Renal cortical epithelial cell (primary cell): ENCODE measurements at places on chromosomes 7 and 10.

DNA sequence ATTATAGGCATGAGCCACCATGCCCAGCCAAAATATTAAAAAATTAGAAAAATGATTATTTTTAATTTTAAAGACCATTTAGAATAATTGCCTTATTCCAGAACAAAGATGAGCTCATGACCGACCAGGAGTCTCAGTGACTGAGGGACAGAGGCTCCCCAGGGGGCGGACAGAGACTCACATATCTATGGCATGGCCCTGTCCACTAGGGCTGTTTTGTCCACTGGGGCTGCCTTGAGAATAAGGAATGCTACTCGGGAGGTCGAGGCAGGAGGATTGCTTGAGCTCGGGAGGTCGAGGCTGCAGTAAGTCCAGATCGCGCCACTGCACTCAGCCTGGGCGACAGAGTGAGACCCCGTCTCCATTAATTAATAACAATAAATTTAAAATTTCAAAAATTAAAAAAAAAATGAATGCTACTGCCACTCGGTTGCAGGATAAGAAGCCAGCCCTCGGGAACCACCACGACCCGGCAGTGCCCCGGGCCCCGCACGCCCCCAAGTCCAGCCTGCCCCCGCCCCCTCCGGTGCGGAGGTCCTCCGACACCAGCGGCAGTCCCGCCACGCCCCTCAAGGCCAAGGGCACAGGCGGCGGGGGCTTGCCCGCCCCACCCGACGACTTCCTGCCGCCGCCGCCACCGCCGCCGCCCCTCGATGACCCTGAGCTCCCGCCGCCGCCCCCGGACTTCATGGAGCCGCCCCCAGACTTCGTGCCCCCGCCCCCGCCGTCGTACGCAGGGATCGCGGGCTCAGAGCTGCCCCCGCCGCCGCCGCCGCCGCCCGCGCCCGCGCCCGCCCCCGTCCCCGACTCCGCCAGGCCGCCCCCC is 128.6 kb downstream of the APBB1IP start:
- no peak for DNase-seq

DNA sequence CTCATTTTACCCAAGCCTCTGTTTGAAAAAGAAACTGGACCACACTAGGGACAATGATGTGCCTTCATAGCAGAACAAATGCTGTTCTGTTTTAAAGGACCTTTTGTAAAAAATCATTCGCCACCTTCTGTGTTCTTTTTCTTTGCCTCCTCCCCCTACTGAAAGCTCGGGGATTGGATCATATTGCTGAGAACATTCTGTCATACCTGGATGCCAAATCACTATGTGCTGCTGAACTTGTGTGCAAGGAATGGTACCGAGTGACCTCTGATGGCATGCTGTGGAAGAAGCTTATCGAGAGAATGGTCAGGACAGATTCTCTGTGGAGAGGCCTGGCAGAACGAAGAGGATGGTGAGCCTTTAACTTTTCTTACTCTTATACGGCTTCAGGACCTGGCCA is 62.2 kb downstream of the POLL start:
- no peak for DNase-seq

- DNase-seq: no peak
These were observed 591.5 kb downstream of the AUTS2 start for GRCh38 chr7:70189776-70190175.

DNA sequence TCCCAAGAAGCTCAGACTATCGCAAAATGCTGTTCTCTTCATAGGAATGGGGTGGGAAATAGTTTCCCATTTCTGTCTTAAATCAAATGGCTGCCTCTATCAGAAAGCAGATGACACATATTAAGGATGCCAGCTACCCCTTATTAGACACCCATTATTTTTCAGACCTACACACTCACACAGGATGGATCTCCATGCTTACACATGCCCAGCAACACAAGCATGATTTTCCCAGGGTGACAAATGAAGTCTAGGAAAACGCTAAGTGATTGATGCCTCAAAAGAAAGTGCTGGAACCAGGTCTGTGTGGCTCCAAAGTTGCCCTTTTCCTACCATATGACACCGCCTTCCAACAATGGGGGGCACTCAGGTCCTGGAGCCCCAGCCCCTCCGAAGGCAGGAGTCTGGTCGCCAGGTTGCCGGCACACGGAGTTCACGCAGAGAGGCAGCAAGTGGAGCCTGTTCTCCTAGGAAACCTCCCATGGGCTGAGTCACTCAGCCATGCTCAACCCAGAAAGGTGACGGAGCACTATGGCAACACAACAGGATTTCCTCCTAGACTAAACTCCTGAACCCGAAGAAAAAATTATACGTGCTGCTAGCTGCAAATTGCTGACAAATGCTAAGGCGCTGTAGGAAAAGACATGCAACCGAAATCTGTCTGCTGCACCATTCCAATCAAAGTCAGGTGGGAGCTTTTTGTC is 19.8 kb downstream of the VOPP1 start:
- DNase-seq: peak; percentile 93

DNA sequence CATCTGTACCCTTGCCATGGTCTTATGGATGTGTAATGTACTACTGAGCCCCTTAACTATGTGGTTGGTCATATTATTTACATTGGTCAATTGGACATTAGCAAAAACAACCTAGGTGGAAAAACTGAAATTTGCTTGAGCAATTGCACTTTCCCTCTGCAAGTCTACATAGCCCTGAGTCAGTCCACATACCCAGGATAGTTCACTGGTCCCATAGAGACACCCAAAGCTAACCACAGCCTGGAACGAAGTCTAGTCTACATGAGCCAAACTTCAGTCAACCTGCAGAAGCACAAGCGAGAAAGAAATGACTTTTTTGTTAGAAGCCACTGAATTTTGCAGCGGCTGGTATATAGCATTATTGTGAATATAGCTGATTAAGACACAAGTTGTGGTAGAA is 37.6 kb upstream of the COL1A2 start:
- no peak for DNase-seq

DNA sequence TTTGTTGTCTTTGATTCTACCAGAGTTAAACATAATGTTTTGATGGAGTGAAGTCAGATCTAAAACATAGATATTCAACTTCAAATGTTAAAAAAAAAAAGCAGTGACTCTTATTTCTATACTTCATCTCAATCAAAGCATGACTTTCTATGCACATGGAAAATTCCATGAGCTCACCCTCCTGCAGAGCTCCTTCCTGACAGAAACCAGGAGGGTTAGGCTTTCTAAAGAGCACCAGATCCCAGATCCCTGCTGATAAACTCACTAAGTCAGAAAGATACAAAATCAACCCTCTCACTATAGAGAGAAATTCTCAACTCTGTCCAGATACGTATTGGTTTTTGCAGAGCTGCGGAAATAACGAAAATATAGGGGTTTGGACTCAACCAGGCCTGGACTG is 122.6 kb downstream of the FAM107B start:
- no peak for DNase-seq
